H1 (cell line): ENCODE measurements at places on chromosomes 6 and 20. TPM values are rescaled to one million over a fixed set of nuclear protein-coding genes. Genes with fewer than 3 reads are reported as not detected.

The CLVS2 gene
- total RNA-seq = 0.67 and 0.73 TPM in 2 replicates

The CYP24A1 gene
- total RNA-seq = not detected in 2 replicates

The MYBL2 gene
- 207 and 208 TPM in 2 replicates for total RNA-seq

The DNAH8 gene
- not detected in 2 replicates for total RNA-seq

The FAM217A gene
- not detected in 2 replicates for total RNA-seq

The TMEM14A gene
- total RNA-seq = 11.2 and 12.5 TPM in 2 replicates

The GSTA3 gene
- not detected in 2 replicates for total RNA-seq

The NOX3 gene
- total RNA-seq = not detected in 2 replicates

The ZBTB9 gene
- total RNA-seq = 20.2 and 25.0 TPM in 2 replicates

The VGLL2 gene
- 0.13 TPM in 1 of 2 replicates, not detected in the other for total RNA-seq
